ENCODE measurements at places on chromosomes 5 and 9.

DNA sequence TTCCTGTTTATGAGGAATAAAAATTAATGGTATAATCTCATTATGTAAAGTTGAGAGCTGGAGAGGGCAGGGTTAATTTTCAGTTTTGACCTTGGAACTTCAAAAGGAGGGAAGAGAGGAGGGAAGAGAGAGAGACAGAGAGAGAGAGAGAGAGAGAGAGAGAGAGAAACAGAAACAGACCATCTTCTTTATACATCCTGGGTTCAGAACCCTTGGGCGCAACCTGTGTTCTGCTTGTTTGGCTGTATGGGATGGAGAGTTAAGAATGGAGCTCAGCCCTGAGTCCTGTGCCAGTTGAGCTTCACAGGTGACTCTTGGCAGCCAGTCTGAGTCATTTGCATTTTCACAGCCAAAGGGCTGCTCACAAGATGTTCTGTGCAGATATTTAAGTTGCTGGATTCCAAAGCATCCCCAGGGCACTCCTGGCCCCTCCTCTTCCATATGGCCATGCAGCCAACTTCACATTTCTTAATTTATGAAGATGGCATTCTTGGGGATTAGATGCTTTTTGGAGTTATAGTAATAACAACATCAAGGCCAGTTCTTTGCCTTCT, 143.5 kb downstream of the CARTPT start:
- DNase-seq = no peak

- no peak for DNase-seq
Observed at GRCh38 chr5:69138766-69139165, 28.2 kb upstream of the CCNB1 start.

GRCh38 chr9:98479967-98480847, 224.8 kb upstream of the TBC1D2 start:
- DNase-seq = no peak

DNA sequence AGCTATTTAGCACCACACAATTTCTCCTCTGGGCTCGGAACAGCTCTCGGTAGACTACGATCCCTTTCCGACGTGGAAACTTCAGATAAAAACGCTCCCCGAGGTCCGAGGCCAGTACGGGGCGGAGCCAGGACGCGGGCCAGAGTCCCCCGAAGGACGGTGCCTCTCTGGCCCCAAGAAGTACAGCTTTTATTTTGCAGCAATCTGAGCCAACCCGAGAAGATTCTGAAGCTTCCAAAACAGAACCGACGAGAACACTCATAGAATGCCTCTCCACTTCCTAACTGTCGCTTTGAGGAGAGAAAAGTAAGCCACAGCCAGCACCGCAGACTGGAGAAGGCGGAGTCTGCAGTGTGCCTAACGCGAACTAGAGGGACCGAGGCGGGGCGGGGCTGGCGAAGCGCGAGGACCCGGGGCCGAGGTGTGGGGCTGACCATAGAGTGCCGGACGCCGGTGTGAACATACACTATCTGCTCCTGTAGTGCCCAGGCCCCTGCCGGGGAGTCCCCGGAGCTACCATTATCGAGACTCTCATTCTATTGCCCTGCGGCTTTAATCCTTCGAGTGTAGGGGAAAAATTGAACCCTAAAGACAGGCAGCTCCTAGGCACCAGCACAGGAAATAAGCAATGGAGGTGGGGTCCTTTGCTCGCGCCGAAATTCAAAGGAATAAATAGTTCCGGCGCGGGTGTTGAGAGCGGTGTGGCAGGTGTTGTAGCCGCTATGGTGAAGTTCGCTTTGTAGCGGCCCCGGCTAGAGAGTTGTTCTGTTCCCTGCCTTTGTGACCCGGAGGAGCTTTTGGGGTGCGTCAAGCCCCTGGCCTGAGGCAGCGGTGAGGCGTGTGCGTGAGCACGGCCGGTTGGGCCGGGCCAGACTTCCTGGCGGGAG, at the start of gene SMC2:
SMC2 (plus strand) TSS at position 663 of the 887 bp plus-strand sequence. CDS start 1,076 bp downstream, outside the sequence.
- DNase-seq = peak; percentile 92

GRCh38 chr5:158499075-158499891, 600.4 kb downstream of the EBF1 start:
- no peak for DNase-seq

DNA sequence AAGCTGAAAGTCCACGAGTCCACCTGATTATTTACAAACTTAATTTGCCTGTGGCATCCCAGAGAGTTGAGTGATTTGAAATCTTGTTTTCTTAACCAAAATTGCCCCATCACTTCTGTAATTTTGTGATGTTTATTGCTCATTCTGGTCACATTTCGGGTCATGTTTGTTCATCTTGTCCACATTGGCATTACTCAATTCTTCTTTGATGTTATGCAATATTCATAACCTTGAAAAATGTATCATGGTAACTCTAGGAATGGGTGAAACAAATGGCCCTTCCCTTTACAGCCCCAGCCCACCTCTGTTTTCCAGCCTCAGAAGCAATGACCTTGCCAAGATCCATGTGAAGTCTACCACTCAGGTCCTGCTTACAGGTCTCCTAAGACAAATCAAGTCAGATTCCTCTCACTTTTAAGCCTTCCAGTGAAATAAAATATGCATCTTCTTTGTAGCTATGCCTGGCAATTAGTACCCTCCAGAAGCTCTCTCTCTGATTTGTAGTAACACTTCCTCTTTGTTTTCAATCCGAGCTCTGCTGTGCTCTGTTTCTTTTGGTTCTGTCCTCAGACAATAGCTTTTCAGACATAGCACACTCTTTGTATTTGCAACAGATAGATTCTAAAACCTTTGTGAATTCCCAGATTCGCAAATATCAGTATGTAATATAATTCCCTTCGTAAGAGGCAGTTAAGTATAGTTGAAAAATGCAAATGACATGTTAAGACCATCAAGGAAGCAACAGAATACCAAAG, 330.3 kb upstream of the IRX1 start:
- no peak for DNase-seq

DNA sequence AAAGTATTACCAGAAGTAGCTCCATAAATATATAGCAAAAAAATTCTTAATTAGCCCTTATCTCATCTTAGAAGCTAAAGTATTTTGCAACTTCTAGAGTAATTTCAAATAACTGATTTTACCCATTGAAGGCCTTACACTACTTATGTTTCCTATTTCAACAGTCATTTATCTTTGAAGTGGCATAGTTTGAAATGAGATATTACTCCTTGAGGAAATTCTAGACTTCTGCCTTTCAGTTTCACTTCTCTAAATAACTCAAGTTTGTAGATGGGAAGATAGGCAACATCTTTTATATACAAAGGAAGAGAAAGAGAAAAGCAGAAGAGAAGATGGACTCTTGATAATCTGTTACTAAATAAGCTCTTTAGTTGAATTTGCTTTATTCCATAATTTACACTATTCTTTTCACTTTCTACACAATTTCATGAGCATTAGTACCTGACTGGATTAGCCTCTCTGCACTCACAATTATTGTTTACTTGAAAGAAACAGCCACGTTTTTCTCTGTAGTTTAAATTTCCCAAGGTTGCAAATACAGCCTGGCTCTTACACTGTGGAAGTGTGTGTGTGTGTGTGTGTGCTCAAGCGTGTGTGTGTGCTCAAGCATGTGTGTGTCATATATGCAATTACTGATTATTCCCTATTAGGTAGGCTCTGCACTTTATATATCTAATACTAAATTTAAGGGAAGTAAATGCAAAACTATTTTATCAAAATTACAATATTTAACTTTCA, 60.6 kb upstream of the EMB start:
- DNase-seq = no peak

- no peak for DNase-seq
Observed at GRCh38 chr9:79591458-79591857, 19.7 kb downstream of the TLE4 start.

DNA sequence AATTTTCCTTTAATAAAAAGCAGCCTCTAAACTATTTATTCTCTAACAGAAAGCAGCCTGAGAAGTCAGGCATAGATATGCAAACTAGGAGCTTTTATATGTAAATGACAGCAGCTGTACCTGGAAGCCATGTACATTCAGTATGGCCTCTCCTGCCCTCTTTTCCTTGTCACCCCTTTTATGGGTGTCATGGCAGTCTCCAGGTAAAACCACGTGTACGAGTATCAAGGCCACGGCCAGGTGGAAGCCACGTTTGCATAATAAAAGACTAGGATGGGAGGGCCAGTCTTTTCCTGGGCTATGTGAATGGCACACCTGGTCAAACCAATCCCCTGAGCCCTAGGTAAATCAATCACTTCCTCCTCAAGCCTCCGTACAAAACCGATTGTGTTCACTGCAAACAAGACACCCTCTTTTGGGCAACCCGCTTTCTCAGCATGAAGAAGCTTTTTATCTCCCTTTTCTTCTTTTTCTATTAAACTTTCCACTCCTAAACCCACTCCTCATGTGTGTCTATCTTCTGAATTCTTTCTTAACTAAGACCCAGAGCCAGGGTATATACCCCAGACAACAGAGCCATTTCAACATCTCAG, 419.5 kb upstream of the CTNND2 start:
- DNase-seq = no peak

GRCh38 chr5:174990909-174991308, 266.5 kb downstream of the MSX2 start:
- no peak for DNase-seq

- no peak for DNase-seq
Observed at GRCh38 chr9:123424552-123425225, 68.7 kb downstream of the CRB2 start.

DNA sequence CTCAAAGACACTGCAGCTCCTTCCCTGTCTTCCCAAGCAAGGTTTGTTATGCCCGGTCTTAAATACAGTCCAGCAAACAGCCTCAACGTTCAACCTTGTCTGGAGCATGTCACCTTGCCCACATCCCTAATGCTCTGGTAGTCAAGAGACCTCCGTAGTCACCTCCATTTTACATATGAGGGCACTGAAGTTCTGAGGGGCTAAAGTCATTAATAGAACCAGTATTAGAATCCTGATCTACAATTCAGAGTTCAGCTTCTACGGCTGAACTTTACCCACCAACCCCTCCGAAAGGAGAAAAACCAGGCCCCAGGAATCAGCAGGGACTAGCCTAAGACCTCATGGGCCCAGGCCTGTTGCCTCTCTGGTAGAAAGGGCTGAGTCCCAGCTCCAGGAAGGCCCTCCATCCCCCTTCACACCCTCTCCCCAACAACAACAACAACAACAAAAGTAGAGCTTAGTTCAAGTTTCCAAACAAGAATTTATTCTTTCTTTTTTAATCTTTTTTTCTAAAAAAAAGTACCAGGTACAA, 795 bp upstream of the STOML2 start:
- no peak for DNase-seq

DNA sequence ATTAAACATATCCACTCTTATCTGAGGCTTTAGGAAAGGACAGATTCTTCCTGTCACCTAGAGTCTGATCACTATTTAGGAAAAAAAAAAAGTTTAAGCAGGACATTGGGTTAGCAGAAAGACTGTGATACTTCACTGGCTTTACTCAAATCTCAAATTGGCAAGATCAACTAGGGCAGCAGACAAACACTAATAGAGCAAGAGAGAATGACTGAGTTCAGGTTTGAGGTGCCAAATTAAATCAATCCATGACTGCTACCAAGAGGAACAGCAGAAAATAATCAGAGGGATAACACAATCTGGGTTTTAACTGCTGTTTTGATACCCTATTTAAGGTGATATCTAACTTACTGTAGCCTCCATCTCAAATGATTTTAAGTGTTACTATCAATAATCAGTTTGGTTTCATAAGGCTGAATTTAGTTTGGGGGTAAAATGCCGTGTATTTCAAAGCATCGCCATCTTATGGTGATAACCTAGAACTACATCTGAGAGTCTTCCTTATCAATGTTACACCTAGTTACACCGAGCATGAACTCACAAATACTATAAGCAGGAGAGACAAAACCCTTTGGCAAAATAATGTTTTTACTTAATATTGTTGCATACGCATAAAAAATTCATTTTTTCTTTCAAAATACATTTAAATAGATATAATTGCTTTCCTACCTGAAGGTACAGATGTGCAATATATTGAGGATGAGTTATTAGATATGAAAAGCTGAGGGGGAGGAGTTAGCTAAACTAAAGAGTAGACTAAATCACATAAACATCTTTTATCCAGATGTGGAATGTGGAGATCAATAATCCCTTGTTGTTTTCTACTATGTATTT, 286.4 kb upstream of the CDH12 start:
- DNase-seq = no peak

Data from AG08396 (cell line).